IMR-90 (cell line): ENCODE measurements at places on chromosomes 13 and 19. TPM values are rescaled to one million over a fixed set of nuclear protein-coding genes. Genes with fewer than 3 reads are reported as not detected.

Gene CDX2
- total RNA-seq, result not detected in 2 replicates

- no peaks in the 10 kb centered on the region for H3K36me3 ChIP-seq
- DNase-seq, result no peak
- no peak overlapping the region for H3K27ac ChIP-seq
- no peaks in the 10 kb centered on the region; the same call in 1 of the 2 replicates for H3K4me1 ChIP-seq
- H3K27me3 ChIP-seq, result no peaks in the 10 kb centered on the region
- no peak overlapping the region for H3K4me3 ChIP-seq
Measured at GRCh38 chr19:33419788-33420130, 46.2 kb downstream of the CEBPG start.

DNA sequence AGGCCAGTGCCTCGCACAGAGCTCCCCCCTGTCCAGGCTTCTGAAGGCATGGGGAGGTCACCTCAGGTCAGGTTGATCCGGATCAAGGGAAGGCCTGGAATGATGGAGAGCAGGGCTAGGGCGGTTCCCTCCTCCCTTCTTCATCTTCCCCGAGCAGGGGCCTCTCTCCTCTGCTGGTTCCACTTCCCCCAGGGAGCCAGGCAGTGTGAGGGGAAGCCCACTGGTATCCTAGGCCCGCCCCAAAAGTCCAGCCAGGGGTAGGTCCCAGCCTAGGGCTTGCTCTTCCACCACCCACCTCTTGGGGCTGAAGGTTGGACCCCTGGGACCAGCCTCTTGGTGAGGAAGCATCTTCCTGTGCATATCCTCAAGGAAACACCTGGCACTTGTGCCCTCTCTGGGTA, 16.4 kb upstream of the PRR19 start:
- peaks cover 39% of the 10 kb centered on the region for H3K4me1 ChIP-seq
- peak overlapping the region; percentile 89; the same call in 1 of the 2 replicates for H3K4me3 ChIP-seq
- H3K27ac ChIP-seq, result peak overlapping the region; percentile 70; the same call in 1 of the 2 replicates

GRCh38 chr19:37763488-37763887, 15.9 kb downstream of the ZNF573 start:
- no peaks in the 10 kb centered on the region for H3K4me1 ChIP-seq
- H3K4me3 ChIP-seq, result no peak overlapping the region
- H3K27ac ChIP-seq, result no peak overlapping the region
- DNase-seq, result peak; percentile 33
- H3K36me3 ChIP-seq, result peaks cover 3% of the 10 kb centered on the region
